Activated T-cell treated with anti-CD3 and anti-CD28 coated beads, Interleukin-2, amount 50 U/mL, for 48 hours (primary cell): ENCODE measurements at places on chromosomes 3 and 15.

DNA sequence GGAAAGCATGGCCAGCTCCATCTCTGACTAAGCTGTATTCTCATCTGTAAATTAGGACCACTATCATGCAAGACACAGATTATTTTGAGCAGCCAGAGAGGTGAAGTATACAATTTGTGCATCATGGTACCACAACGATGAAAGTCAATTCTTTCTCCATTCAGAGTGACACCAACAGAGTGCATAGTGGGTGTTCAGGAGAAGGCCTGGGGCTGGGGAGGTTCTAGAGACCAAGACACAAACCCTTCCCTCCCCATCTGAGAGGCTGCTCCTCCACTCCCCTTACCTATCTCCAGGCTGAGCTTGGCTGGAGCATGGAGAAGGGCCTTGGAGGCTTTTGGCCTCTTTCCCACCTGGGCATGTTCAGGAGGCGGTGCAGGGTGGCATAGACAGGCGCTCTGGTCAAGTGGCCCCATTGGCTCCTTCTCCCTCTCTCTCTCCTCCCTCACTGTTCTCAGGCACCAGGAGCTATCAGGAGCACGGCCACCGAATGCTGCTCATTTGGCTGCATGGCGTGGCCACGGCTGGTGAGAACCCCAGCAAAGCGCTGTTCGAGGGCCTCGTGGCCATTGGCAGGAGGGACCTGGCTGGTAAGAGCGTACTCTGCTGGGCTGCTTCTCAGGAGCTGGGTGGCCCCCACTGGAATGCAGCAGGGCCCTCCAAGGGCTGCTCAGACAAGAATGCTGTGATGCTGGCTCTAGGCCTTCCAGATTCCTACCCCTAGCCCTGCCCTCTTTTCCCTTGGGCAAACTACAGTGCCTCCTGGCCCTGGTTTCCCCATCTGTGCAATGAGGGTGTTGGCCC, 37.9 kb downstream of the ANKDD1A start:
- DNase-seq: no peak

- peak; percentile 7 for DNase-seq
These were observed 44.3 kb upstream of the FGD5 start for GRCh38 chr3:14774431-14774830.

DNA sequence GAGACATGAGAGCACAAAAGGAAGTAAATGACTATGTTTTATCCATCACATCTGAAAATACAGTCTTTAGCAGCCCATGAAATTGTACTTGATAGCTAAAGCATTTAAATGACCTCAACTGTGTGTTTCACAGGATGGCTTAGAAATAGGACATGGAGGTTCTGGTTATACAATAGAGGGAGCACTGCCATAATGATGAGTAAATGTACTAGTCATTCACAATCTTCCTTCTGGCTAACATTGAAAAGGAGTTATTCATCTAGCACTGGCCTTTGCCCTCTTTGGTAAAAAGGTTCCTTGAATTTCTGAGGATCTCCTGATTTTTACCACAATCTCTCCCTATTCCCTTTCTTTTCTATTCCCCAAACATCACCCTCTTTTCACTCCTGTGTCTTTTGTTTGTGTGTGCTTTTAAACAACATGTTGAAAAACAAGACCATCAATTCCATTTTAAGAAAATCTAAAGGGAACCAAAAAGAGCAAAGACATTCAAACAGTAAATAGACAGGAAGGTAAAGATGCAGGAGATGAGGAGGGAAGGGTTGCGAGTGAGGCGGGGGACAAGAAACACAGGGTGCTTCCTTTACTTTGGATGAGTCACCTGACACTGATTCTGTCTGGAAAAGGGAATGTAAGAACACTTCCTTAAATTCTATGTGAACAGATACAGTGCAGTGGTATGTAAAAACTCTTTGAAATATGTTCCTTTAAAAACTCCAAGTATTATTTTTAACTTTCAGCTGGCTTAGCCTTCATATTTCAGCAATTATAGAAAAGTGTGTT, 619.0 kb downstream of the MECOM start:
- no peak for DNase-seq

GRCh38 chr15:67548236-67548852, 5.8 kb downstream of the MAP2K5 start:
- DNase-seq: no peak
